ENCODE measurements at places on chromosomes 1 and 21.

- DNase-seq = no peak
Measured at GRCh38 chr1:153698020-153698922, 19.8 kb downstream of the NPR1 start.

DNA sequence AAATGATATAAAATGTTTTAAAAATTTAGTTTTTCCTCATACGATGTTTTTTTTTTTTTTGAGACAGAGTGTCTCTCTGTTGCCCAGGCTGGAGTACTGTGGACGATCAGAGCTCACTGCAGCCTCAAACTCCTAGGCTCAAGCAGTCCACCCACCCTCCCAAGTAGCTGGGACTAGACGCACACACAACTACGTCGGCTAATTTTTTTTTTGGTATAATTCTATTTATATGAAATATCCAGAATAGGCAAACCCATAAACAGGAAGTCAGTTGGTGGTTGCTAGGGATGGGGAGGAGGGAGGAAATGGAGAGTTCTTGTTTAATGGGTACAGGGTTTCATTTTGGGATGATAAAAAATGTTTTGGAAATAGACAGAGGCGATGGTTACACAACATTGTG is 56.5 kb downstream of the WARS2 start:
- DNase-seq = no peak

DNA sequence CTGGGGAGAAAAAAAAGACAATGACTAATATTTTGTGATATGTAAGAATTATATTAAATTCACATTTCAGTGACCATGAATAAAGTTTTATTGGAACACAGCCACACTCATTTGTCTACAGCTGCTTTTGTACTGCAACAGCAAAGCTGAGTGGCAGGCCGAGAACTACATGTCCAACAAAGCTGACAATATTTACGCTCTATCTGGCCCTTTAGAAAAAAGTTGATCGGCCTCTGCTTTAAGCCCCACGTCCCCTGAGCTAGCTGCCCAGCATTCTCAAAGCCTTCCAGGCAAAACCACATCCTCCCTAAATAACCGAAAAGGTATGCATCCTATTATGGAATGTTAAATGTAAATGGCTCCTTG is 8.6 kb downstream of the SLC2A1 start:
- no peak for DNase-seq

DNA sequence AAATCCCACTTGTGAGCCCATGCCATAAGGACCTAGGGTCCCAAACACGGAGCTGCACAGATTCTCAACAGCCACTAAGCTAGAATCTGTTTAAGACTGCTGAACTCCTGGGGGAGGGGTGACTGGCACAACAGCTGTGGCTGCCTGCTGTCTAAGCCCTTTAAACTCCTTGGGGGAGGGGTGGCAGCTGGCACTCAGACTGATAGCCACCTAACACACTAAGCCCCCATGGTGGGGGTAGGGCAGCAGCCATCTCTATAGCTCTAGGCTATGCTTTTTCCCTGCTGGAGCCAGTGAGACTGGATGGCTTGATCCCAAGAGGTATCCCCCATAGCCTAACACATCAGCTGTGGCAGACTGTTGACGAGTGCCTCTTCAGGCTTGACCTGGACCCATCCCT is 73.3 kb upstream of the FMO3 start:
- no peak for DNase-seq

DNA sequence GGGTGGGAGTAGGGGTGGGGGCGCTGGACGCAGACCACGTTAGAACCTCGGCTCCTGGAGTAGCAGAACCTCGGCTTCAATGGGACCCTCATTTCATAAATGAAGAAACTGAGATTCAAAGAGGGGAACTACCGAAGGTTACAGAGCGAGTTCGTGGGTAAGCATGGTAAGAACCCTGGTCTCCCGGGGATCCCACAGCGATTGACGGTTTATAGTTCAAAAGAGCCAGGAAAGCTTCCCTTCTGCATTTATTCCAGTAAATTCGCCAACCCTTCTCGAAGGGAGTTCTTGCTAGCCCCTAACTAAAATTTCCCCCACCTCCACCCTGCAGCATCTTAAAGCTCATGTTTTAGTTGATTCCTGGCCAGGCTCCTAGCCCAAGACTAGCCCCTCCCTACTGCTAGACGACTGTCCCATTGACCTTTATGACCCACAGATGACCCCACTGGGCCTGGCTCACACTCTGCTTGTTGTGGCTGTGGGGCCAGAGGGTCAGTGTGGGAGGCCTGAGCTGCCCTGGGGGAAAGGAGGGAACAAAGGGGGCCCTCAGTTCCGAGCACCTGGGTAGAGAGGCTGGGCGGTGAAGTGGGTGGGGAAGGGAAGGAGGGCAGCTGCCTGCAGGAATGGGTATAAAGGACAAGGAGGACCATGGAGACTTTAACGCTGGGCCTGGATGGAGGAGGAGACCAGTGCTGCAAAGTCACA is 558 bp upstream of the KIF21B start:
- DNase-seq = no peak

DNA sequence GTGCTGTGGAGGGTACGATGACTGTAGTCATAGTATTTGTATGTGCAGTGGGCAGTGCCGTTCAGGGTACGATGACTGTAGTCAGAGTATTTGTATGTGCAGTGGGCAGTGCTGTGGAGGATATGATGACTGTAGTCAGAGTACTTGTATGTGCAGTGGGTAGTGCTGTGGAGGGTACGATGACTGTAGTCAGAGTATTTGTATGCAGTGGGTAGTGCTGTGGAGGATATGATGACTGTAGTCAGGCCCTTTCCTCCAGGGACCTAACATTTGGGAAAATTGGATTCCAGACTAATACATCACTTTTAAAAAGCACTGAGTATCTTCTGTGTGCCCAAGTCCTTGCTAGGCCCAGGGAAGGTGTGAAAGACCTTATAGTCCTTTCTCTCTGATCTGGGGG is 2.9 kb downstream of the ZNF672 start:
- no peak for DNase-seq

DNA sequence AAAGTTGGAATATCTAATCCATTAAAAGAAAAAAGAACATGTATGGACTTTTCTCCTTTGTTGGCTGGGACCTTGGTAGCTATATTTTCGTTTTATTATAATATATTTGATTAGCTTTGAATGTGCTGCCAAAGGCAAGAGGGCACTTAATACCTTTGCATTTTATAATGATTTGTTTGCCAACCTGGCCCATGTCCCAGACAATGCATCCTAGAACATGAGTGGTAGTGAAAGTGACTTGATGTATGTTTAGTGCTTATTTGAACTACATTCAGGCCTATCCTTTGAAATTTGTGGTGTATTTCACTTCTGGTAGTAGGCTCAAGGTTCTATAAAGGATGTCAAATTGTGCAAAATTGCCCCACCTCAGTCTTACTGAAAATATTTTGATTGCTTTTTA is 25.9 kb downstream of the CACHD1 start:
- DNase-seq = no peak

DNA sequence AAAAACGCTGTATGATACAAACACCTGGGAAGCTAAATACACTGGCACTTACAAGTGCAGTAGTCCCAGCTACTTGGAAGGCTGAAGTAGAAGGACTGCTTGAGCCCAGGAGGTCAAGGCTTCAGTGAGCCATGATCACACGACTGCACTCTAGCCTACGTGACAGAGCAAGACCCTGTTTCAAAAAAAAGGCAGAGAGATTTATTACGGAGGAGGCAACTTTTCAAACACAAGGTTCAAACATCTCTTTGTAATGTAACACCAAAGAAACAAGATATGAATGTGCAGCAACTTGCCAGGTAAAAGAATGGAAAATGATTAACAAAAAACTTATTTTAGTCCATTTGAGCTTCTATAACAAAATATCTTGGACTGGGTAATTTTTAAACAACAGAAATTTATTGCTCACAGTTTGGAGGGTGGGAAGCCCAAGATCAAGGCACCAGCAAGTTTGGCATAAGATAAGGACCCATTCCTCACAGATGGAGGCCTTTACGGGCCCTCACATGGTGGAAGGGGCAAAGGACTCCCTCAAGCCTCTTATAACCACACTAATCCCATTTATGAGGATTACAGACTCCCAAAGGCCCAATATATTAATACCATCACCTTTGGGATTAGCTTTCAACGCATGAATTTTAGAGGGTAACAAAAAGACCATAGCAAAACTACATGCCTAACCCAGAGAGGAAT is 73.3 kb downstream of the EVI5 start:
- DNase-seq = no peak

- DNase-seq = no peak
Measured at GRCh38 chr1:10658396-10659066, 137.9 kb downstream of the CASZ1 start.

- no peak for DNase-seq
Measured at GRCh38 chr1:33616780-33617179, 144.3 kb downstream of the ZSCAN20 start.

DNA sequence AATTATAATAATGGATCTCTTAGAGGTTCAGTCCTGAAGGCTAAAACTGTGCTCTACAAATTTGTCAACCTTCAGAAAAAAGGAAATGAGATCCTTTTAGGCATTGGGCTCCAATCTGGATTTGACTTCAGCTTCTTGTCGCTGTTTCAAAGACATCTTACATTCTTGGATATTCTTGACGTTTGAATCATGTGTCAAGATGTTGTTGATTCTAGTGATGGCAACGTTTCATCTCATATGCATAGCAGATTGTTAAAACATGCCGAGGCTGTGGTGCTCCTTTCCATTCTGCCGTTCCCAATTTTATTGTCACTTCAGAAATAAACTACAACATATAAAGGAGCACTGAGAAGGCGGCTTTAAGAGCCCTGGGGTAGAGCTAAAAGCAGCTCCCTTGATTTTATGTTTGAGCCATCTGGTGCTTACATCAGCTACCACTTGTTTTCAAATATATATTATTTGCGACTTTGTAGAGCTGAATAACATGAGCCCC is 467.6 kb upstream of the ZRANB2 start:
- DNase-seq = no peak

GRCh38 chr1:223223091-223223995 is 80.3 kb upstream of the TLR5 start:
- DNase-seq = no peak

DNA sequence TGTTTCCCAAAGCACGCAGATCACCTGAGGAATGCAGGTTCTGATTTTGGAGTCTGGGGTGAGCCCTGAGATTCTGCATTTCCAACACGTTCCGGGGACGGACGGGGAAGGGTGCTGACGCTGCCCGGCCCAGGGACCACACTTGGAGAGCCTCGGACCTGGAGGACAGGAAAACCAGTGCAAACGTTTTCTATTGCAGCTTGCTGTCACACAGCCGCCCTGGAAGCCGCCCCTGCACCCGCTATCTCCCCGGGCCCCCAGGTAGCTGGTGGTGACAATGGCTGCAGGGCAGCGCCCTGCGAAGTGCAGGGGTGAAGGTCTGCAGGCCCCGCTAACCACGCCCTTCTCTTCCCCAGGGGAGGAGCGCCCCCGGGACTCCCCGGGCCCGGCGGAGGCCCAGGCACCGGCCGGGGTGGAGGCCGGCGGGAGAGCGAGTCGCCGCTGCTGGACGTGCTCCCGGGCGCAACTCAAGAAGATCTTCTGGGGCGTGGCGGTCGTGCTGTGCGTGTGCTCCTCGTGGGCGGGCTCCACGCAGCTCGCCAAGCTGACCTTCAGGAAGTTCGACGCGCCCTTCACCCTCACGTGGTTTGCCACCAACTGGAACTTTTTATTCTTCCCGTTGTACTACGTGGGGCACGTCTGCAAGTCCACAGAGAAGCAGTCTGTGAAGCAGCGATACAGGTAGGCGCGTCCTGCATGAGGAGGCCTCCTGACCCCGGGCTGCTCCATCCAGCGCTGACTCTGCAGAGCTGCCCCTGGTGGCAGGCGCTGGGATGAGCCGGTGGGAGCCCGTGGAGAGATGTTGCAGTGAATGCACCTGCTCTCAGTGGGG is 142.0 kb upstream of the COA6 start:
- no peak for DNase-seq

GRCh38 chr1:229896306-229896705 is 170.7 kb upstream of the GALNT2 start:
- DNase-seq = no peak

DNA sequence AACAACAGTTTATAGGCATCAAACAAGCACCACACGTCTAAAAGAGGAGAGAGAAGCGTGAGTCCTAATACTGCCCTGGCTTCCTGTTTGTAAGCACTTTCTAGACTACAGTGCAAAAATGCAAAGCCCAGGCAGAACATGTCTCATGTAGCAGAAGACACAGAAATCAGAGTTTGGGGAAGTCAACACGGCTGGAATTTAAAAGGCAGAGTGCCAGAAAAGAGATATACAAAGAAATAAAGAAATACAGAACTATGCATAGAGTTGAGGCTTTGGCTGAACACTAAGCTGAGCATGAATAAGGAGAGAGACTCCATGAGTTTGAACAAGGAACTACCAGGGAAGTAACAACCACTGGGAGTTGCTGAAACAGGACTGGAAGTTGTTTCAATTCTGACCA is 566.6 kb upstream of the NR5A2 start:
- no peak for DNase-seq

DNA sequence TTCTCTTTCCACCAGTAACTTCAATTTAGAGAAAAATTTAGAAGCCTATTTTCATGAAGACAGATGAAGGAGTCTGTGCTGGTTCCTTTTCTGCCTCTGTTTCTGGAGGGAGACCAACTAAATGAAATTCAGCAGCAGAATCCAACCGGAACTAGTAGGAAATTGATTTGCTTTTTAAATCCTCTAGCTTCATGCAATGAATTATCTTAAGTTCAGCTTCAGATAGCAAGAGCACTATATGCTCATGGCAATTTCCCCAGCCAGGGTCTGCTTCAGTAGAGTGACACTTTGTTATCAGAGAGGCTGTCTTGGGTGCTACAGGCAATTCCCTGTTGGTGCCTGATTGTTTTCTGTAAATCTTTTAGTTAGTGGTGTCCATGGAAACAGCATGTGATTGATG is 189.7 kb downstream of the SLC35F3 start:
- no peak for DNase-seq

- DNase-seq = no peak
Measured at GRCh38 chr1:53400761-53401674, 58.2 kb upstream of the DMRTB1 start.

DNA sequence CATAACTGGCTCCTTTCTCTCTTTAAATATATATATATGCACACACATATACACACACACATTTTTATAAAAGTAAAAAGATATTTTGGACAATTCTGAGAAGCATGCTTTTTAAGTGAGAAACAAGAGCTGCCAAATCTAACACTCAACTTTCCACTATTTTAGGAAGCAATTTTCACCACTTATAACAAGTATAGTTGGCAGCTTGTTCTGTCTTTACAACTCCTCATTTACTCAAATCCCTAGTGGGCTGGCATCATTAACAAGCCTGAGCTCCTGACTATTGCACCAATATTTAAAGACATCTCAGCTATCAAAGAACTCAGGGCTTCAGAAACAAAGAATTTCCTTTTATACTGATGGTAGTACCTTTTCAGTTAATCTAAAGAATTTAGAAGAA is 76.6 kb downstream of the RAB3GAP2 start:
- no peak for DNase-seq

DNA sequence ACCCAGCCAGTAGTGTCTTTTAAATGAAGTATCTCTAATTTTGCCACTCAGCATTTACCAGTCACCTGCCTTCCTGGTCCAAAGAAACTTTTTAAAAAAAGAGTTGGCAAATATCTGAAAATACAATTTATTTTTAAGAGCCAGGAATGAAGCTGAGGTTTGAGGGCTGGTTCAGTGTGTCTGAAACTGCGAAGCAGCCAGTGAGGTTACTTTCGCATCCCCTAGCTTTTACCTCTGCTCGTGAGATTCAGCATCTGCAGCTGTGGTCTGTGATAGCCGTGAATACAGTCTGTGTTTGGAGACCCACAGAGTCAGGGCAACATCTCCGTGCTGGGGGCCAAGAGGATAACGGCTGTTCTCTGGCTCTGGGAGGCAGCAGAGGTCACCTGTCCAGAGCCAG is 21.3 kb upstream of the KCNAB2 start:
- no peak for DNase-seq

- peak; percentile 11 for DNase-seq
Measured at GRCh38 chr1:55064861-55065263, 25.5 kb downstream of the PCSK9 start.

Data from non-pigmented ciliary epithelial cell (primary cell).